Kidney (tissue), 22 donors: ENCODE measurements at places on chromosomes 7 and 10.

DNA sequence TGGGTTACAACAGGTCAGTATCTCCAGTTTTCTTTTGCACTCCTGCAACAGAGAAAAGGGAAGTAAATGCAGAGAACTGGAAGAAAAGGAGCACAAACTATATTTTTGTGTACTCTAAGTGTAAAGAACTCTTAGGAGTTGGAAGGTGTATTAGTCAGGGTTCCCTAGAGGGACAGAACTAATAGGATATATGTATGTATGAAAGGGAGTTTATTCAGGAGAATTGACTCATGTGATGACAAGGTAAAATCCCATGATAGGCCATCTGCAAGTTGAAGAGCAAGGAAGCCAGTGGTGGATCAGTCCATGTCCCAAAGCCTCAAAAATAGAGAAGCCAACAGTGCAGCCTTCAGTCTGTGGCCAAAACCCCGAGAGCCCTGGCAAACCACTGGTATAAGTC lies 22.6 kb upstream of the RAB18 start:
- DNase-seq: no peak

DNA sequence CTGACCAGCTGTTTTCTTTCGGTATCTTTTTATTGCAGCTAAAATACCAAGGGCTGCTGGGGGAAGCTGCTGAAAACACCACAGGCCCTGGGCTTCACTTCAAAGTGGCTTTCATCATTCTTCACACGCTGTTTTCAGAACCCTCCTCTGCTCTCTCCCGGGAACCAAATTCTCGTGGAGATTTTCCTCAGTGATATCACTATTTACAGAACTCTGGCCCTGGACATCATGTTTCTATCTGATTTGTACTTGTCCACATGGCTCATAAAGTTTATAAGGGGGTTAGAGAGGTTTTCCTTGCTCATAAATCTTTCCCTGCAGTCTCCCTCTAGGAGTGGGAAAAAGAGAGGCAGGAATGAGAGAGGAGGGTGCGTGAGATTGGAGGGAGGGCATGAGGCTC lies 177.4 kb upstream of the NPVF start:
- no peak for DNase-seq

DNA sequence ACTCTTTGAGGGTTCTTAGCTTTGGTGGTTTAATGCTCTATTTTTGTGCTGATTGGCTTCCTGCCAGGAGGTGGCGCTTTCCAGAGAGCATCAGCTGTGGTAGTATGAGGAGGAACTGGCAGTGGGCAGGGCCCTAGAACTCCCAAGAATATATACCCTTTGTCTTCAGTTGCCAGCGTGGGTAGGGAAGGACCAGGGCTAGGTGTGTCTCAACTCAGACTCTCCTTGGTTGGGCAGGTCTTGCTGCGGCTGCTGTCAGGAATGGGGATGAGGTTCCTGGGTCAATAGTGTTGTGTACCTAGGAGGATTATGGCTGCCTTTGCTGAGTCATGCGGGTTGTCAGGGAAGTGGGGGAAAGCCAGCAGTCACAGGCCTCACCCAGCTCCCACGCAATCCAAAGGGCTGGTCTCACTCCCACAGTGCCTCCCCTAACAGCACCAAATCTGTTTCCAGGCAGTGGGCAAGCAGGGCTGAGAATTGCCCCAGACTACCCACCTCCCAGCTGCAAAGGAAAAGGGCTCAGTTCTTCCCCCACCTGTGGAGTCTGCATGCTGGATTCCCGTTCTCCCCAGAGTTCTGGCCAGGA lies 191.5 kb downstream of the PHTF2 start:
- no peak for DNase-seq

DNA sequence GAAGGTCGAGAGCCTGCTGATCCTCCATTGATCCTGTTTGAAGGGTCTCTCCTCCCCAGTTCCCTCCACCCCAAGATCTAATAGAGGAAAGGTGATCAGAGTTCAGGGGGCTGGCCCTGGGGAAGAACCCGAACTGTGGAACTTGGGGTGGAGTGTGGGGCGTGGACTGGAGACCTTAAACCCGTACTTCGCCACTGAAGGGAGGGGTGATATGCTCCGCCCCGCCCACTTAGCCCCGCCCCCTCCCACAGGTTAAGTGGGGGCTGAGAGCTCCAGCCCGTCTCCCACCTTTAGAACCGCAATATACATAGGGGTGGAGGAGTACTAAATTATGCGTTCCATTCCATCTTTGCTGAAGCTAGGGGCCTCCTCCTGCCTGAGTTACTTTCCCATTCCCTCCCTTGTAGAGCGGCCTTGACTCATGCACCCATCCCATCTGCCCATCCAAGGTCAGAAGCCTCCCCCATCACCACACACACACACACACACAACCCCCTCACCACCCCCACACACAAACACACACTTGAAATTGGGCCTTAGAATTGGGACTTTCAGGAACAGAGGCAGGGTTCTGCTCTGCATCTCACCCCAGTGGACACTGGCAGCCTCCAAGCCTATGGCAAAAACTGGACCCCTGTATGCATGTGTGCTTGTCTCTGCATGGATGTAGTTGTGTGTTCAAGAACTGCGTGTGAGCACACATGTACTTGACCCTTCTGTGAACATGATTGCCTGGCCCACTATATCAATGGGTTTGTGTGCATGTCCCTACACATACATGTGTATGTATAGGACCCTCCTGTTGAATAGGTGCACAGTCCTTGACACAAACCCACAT lies 991 bp downstream of the SEMA4G start:
- no peak for DNase-seq

DNA sequence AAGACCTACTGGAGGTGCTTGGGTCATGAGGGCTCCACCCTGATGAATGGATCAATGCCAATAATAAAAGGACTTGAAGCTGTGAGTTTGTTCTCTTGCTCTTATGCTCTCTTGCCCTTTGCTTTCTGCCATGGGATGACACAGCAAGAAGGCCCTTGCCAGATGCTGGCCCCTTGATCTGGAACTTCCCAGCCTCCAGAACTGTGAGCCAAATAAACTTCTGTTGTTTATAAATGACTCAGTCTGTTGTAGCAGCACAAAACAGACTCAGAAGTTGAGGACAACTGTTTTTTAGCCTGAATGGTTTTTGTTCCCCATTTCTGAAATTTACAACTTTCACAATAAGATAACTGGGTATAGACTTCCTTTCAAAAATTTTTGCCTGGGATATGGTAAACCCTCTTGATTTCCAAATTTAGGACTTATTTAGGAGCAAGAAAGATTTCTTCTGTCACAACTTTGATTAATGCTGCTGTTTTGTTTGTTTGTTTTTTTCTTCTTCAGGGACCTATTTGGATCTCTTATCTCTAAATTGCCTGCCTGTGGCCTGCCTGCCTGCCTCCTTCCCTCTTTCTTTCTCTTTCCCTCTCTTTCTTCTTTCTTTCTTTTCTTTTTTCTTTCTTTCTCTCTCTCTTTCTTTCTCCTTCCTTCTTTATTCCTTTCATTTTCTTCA lies 12.1 kb downstream of the ENTPD1 start:
- DNase-seq: no peak

DNA sequence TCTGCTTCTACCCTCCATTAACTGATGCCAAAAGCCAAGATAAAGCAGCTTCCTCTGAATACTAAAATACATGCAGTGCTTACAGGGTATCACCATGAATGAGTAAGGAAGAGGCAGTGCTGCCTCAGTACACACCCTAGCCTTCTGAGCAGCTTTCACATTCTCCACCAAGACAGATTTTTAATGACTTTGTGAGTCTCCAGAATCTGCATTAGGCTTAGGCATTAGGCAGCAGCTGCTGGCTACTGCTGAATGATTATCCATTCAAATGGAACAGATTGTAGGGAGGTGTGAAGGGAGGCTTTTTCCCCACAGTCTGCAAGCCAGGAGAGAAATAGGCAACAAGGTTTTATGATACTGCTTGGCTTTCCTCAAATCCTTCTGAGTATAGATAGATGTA lies 1226.7 kb upstream of the LRRN3 start:
- peak; percentile 57 for DNase-seq

DNA sequence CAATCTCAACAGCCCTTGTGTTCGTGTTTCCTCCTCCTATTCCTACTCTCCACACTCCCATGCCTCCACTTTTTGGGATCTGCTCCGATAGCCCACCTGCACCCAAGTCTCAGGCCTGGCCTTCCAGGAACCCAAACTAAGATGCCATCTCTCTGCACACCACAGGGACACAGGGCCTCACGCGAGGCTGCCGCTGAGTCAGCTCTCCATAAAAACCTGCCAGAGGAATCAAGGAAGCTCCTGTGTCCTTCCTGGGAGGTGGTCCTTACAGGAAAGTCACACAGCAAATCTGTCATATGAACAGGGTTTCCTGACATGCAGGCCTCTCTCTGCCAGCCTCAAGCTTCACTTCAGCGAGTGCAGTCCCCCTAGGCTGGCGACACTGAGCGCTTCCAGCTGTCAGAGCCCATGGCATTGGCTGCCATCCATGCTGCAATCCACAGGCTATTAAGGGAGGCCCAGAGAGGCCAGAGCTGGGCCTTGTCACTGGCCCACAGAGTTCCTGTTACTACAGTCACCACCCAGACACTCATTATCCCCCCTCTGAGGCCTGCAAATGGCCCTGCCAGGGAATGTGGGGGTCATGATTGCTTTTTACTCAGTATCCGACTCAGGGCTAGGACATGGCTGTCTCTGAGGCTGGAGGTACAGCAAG lies 151.4 kb downstream of the OAT start:
- no peak for DNase-seq

GRCh38 chr10:114538181-114538906 lies 119.7 kb downstream of the ABLIM1 start:
- no peak for DNase-seq

DNA sequence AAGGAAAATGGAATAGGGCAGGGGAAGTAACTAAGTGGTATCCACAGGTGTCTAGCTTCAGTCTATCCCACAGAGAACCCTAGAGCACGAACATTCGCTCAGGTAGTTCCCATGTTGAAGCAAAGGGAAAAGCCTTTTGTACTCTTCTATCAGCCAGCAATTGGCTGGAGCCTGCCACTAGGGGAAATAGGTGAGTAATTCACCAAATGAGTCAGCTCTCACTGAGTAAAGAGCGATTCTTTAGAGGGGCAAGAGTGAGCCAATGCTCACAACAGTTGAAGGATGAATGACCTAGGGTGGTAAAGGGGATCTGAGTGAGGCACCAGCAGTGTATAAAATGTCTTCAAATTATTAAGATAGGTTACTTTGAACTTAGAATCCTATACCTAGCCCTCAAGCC lies 94.1 kb upstream of the ZNF800 start:
- no peak for DNase-seq

GRCh38 chr10:561721-562120 lies 127.7 kb downstream of the DIP2C start:
- DNase-seq: no peak
